ENCODE measurements at places on chromosomes 3 and 15.

- DNase-seq, result no peak
Measured at GRCh38 chr3:53544357-53544756, 49.9 kb downstream of the CACNA1D start.

GRCh38 chr3:111619833-111620232 is 24.7 kb upstream of the ZBED2 start:
- DNase-seq, result no peak

DNA sequence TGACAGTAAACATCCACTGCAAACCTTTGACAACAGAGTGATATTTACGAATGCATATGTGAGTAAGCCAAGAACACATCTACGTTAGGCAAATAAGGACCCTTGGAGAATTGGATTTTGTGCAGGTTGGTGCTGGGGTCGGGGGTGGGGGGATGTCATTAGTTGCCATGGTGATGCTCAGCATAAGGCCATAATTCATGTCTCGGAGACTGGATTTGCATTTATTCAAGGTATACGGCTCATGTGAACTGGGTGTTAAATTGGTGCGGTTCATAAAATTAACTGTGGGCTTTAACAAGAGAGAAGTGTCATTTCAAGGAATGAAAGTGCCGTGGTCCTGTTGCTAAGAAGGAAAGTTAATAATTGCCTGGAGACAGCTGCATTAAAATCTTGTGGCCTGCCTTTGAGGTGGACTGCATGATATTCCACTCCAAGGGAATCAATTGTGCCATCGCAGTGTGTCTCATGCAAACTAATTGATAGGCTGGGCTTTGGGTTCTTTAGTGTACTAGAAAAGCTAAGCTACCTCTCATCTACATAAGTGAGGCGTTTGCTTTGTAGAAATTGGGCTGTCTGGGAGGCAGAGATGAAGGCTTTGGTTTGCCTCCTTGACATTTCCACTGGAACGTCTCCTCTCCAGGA is 228.9 kb upstream of the FEZF2 start:
- no peak for DNase-seq

- DNase-seq, result no peak
Measured at GRCh38 chr3:116553355-116553754, 108.1 kb upstream of the LSAMP start.

- DNase-seq, result peak; percentile 85
Measured at GRCh38 chr3:112858410-112859069, 11.9 kb upstream of the CD200R1L start.

DNA sequence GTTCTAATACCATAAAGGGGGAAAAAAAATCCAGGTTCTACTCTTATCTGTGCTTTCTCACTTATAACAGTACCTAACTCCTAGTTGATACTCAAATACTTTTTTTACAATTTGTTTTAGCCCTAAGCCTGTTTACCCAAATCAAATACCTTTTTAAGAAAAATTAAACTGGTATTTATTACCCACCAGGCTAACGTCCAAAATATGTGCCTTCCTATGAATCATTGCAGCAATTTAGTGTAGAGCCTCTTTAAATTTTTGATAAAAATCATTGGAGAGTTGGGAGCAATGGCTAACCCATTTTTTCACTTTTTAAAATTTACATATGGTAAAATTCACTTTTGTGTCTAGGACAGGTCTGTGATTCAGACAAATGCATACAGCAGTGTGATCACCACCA is 27.9 kb downstream of the FILIP1L start:
- no peak for DNase-seq

DNA sequence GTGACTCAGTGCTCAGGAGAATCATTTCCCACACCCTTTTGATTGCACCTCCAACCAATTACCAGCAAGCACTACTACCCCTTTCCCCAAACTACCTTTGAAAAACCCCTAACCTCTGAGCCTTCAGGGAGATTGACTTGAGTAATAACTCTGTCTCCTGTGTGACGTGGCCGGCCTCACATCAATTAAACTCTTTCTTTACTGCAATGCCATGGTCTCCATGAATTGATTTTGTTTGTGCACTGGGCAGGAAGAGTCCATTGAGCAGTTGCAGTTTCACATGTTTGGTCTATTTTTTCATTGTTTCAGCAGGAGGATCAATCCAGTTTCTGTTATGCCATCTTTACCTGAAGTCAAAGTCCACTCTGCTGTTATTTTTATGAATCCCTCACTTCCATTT is 32.4 kb downstream of the SCN11A start:
- no peak for DNase-seq

GRCh38 chr15:50764461-50765194 is 878 bp downstream of the SPPL2A start:
- DNase-seq, result peak; percentile 39

- no peak for DNase-seq
Measured at GRCh38 chr3:47342151-47342550, 38.7 kb upstream of the PTPN23 start.

DNA sequence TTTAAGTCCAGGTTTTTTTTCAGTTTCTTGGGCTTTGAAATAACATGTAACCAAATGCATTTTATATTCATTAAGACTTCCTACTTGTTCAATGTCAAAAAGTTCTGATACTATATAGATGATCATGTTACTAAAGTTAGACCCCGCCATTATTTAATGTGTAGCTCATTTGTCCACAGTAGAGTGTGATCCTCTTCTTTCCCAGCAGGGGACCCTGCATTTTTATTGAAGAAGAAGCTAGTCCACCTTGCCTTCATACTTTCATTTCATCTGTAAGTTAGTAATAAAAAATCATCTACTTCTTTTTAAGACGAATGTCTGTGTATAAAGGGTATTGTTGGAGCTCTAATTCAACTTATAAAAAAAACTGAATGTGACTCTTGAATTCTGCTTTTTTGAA is 404.6 kb downstream of the SI start:
- DNase-seq, result no peak

- no peak for DNase-seq
Measured at GRCh38 chr3:137988982-137989381, 21.0 kb upstream of the CLDN18 start.

DNA sequence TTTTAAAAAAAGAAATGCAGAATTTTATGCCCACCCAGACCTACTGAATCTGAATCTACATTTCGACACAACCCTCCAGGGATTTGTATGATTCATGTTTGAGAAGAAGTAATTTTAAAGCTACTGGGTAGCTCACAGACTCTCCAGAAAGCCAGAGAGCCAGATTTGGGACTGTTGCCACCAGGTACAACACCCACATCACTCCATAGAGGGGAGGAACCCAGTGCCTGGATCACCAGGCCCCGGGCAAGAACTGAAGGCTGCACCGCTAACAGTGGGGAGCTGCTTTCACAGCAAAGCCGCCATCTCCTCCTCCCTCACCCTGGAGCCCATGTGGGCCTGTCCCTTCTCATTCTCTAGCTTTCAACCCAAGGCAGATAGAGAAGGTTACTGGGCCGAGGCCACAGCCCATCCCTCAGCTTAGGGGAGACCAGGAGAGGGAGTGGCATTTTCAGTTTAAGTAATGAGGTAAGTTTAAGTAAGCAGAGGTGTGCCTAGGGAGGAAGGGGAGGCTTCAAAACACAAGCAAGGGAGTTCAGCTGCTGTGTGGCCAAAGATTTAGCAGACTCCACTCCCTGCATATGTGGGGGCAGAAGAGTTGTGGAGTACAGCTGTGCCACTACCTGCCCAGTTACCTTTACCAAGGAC is 109.8 kb downstream of the IL12A start:
- no peak for DNase-seq

GRCh38 chr15:74381481-74381880 is 14.0 kb upstream of the CYP11A1 start:
- DNase-seq, result no peak

DNA sequence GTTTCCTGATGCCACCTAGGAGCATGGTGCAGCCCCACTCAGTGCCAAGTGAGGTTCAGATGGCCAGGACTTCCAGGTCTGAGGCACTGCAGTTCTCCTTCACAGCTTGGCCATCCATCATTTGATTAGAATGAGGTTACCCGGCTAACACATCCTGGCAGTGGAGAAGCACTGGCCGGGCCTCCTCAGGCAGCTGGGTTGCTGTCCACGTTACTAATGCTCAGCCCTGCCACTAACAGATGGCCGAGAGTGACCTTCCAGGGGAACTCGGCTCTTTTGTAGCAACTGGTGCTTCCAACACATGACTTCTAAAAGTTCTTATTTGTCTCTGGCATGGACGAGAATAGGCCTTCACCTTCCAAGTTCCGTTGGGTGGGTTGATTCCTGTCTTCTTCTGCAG is 204.6 kb upstream of the CFAP20DC start:
- DNase-seq, result no peak

DNA sequence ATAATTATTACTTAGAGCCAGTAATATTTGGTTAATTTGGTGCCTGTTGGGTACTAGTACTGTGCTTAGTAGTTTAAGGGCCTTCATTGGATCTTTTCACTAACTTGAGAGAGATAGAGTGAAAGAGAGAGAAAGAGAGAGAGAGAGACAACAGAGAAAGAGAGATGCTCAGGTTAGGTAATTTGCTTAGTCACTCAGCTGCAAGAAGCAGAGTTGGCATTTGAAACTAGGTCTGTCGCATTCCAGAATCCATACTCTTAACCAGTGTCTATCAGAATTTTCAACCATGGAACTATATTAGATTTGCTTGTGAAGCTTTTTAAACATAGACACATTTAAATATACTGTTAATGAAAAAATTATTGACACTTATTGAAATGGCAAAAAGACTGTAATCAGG is 31.1 kb upstream of the NUDT16 start:
- DNase-seq, result no peak

- no peak for DNase-seq
Measured at GRCh38 chr3:178709051-178709450, 172.8 kb downstream of the KCNMB2 start.

GRCh38 chr15:94081829-94082228 is 149.5 kb upstream of the MCTP2 start:
- DNase-seq, result no peak

DNA sequence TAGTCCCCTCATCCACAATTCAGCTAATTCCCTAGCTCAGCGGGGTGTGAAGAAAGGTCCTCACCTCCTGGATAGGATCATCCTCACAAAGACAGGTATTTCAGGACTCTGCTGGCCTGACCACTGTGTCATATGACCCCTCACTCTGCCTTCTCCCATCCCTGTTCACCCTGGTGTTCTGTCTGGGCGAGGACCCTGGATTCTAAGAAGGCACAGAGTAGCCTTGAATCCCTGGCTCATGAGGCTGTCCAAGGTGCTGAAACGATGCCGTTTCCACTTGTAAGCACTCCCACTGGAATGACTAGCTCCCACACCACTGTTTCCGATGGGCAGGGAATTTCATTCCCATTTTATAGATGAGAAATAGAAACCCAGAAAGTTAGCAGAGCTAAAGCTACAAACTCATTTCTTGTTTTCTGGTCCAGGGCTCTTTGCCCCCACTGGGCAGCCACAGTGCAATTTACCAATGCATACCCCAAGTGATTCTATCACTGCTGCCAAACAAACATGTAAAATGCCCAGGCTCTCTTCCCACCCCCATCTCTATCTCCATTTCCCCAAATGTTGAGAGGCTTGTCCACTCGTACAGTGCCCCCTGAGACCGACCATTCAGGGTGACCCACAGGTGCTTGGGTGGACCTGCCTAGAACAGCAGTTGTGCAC is 83.2 kb downstream of the RAB11A start:
- DNase-seq, result no peak

- DNase-seq, result no peak
Measured at GRCh38 chr3:191753196-191753595, 292.2 kb downstream of the PYDC2 start.

DNA sequence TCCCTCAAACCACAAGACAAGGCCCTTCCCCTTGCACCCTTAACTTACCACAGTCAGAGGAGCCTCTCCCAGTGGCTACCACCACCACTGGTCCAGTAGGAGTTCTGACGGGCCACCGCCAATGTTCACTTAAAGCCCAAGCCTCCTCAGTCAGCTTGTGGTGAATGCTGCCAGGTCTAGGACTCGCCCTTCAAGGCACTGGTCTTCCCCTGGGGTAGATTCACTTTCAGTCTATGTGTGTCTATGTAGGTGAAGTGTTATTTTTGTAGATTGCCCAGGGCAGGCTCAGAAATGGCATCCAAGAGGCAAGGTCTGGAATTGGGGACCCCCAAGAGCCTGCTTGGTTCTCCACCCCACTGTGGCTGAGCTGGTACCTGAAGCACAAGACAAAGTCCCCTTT is 15.4 kb upstream of the CASR start:
- no peak for DNase-seq

- DNase-seq, result no peak
Measured at GRCh38 chr3:85377115-85377514, 418.3 kb downstream of the CADM2 start.

- DNase-seq, result no peak
Measured at GRCh38 chr3:8857720-8858367, 88.4 kb upstream of the OXTR start.

DNA sequence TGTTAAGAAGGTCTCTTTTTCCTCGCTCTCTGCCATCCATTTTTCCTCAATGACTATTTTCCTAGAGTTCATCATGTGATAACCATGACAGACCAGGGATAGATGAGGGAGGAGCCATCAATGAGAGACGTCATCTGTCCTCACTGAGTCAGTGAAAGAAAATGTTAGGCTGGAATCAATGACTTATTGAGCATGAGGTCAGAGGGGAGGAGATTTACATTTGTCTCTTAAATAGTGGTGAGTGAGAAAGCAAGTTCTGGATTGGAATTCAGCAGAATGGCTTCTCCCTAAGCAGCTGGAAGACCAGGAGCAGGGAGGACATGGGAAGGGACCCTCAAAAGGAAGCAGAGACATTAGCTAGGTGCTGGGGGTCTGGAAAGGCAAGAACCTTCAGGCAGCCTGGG is 28.2 kb upstream of the USP3 start:
- DNase-seq, result no peak

DNA sequence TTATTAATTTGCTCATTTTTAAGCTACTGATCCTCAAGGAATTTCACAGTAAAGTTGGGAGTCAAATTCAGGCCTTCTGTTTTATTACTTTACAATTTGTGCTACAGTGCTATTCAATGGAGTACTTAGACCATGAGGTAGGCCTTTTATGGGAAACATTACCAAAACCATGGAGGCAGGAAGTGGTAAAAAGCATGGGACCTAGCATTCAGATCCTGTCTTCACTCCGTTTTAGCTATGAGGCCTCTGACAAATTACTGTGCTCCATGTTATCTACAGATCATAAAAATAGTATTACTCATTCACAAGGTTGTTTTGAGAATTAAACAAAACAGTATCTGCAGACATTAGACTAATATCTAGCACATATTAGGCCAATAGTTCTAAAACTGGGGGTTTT is 140.6 kb upstream of the SLITRK3 start:
- no peak for DNase-seq

DNA sequence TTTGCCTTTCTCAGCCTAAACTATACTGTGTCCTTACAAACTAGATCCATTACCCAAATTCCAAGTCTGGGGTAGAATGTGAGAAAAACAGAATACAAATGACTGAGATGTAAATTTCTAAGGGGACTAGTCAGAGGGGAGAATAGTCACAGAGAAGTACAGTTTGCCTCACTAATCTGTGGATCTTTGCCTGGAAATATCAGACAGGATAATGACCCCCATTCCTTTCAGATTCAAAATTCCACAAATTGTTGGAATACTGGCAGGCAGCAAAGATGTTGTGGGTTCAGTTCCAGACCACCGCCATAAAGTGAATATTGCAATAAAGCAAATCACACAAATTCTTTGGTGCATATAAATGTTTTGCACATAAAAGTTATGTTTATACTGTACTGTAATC is 762.8 kb upstream of the NR2F2 start:
- no peak for DNase-seq

GRCh38 chr3:9902372-9903237 is at the start of gene IL17RE:
Gene IL17RE (plus strand): TSS chr3:9902848. CDS start chr3:9902933, 85 bp downstream.
- DNase-seq, result no peak
